CD4-positive, alpha-beta T cell treated with Interleukin-15 for 4 hours (primary cell): ENCODE measurements at places on chromosomes 4 and X.

- no peak for DNase-seq
Measured at GRCh38 chr4:103754844-103755243, 35.1 kb upstream of the TACR3 start.

GRCh38 chrX:17021851-17022604 lies 75.6 kb downstream of the REPS2 start:
- DNase-seq: no peak

DNA sequence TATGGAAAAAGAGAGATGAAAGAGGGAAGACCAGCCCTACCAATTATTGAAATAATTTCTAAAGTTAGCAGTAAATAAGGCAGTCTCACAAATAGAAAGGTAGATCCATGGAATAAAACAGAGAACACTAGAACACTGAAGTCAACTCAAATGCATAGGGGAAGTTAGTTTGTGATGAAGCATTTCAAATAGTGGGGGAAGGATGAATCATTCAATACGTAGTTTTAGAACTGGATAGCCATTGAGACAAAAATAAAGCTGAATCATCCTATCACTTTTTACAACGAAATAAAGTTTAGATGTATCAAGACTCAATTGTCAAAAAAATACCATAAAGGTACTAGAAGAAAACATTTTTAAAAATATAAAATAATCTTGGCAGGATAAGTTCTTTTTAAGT lies 143.2 kb upstream of the DGKK start:
- no peak for DNase-seq

- no peak for DNase-seq
Measured at GRCh38 chr4:40401631-40402030, 66.5 kb downstream of the CHRNA9 start.

DNA sequence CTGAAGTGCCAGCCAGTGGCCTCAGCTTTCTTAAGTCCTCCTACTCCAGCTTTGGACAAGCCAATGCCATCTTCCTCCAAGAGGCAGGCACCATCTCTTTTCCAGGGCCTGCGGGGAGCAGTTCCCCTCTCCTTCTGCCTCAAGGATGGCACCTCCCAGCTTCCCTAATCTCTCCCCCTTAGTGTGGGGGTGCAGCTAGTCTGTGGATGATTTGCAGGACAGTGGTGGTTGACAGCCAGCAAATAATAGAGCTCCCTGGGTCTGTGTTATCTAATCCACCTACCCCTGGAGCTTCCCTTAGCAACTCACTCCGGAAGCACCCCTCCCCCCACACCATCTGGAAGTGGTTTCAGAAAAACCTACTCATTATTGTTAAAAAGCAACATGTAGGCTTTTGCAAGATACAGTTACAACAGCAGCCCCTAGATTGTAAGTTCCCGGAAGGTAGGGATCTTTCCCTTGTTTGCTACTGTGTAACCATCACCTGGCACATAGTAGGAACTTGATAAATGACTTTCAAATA lies 247.1 kb downstream of the BCOR start:
- DNase-seq: peak; percentile 31

DNA sequence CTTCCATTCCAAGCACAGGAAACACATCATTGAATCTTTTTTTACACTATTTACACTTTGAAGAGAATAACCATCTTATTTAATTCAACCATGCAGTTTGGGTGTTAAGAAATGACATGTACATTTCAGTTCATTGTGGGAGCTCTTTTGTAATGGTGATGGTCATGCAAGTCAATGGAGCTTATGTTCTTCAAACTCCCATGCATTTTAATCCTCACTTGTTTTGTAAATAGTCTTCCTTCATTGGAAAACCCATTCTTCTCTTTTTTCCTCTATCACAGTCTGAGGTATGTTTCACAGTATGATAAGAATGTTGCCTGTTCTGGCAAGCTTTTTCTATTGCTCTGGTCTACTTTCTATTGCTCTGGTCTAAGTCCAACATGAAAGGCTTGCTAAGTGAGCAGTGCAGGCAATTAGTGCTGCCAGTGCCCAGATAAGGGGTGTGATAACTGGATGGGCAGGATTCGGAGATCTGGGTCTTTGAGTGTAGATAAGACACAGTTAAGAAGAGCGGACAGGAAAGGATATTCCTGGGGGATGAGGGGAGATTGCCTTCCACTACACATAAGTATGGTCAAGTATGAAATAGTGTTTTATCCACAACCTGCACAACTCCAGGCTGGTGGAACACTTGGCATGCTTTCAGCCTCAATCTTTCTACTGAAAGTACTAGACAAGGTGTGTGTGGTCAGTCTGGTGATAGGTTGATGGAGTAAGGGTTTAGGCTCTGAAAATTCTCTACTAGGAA lies 17.1 kb downstream of the AFP start:
- no peak for DNase-seq

- DNase-seq: no peak
Measured at GRCh38 chr4:53465281-53465680, 87.8 kb downstream of the FIP1L1 start.

DNA sequence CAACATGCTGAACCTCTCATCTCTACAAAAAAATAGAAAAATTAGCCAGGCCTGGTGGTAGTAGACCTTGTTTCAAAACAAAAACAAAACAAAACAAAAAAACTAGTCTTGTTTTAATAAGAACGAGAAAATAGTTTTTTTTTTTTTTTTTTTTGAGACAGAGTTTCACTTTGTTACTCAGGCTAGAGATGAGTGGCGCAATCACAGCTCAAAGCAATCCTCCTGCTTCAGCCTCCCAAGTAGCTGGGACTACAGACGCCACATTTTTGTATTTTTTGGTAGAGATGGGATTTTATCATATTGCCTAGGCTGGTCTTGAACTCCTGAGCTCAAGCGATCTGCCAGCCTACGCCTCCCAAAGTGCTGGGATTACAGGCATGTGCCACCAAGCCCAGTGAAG lies 47.7 kb upstream of the UGDH start:
- no peak for DNase-seq

DNA sequence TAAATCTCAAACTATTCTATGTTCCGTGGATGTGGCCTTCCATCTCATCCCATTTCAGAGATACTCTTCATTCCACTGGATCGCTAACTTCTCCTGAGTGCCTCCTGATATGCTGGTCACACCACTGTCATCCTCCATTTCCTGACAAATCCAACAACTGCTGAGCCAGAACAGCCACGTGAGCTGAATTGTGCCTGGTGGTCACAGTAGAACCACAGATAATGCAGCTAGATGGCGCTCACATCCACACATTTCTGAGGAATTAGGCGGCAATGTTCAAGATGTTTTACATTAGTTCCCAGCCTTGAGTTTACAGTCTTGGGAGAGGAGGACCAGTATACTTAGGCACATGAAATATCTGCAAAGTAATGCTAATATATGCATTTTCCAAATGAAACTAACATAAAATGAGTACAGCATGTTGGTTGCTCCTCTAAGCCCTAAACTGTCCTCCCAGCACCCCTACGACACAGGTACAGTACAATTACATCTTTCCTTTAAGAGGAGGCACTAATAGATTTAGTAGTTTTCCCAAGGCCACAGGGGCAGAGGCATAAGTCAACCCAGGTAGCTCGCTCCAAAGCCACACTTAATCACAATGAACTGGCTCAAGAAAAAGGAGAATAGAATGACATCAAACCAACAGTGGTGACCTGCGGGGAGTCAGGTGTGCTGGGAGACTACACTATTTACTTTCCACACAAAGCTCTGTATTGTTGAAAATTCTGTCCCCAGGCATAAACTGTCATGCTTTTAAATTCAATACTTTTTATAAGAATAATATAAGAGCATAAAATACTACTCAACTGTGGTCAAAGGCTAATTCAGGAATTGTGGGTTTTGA lies 134.2 kb downstream of the CHIC2 start:
- DNase-seq: peak; percentile 49

- no peak for DNase-seq
Measured at GRCh38 chr4:15143551-15143950, 141.3 kb downstream of the CPEB2 start.

DNA sequence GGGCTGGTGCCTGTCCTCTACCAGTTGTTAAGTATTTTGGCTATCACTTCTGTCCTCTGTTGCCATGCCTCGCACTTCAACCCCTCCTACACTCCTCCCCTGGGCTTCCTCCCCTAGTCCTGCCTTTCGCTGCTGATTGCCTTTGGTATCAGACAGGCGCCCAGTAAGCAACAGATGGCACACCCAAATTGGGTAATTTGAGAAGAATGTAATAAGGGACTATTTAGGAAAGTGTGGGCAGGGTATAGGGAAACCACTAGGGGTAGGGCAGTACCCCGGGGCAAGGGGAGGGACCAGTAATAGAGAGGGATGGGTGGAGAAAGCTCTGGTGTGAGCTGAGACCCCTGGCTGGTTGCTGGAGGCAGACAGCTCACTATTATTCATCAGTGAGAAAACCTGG lies 172.7 kb upstream of the USP9X start:
- no peak for DNase-seq

GRCh38 chr4:52713456-52713937 lies 37.7 kb downstream of the ERVMER34-1 start:
- no peak for DNase-seq

- DNase-seq: no peak
Measured at GRCh38 chr4:1460967-1461868, 55.0 kb upstream of the NKX1-1 start.

GRCh38 chrX:78104447-78105176 lies 564 bp downstream of the PGK1 start:
- DNase-seq: peak; percentile 31

- no peak for DNase-seq
Measured at GRCh38 chr4:24328711-24329110, 255.6 kb downstream of the DHX15 start.

DNA sequence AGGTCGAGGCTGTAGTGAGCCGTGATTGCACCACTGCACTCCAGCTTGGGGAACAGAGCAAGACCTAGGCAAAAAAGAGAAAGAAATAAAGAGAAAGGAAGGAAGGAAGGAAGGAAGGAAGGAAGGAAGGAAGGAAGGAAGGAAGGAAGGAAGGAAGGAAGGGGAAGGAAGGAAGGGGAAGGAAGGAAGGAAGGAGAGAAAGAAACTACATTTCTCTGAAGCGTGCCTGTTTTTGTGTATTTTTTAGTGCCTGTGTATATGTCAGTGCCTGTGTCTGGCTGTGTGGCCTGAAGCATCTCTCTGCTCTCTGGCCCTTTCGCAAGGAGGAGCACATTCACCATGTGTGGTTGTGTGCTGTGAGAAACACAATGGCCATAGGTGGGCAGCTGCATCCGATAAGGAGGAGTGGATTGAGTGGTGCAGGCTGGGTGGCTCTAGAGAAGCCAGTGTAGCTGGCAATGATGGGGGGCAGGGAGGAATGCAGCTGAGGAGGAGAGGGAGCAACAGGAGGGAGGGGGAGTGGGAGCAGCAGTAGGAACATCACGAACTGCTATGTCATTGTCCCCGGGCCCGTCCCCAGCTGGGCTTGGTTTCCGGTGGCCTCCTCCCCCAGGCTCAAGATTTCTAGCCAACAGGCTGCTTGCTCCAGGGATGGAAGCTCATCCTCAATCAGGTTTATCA lies 11.4 kb downstream of the SYN1 start:
- no peak for DNase-seq

- DNase-seq: no peak
Measured at GRCh38 chrX:155231163-155231562, 14.9 kb downstream of the VBP1 start.

DNA sequence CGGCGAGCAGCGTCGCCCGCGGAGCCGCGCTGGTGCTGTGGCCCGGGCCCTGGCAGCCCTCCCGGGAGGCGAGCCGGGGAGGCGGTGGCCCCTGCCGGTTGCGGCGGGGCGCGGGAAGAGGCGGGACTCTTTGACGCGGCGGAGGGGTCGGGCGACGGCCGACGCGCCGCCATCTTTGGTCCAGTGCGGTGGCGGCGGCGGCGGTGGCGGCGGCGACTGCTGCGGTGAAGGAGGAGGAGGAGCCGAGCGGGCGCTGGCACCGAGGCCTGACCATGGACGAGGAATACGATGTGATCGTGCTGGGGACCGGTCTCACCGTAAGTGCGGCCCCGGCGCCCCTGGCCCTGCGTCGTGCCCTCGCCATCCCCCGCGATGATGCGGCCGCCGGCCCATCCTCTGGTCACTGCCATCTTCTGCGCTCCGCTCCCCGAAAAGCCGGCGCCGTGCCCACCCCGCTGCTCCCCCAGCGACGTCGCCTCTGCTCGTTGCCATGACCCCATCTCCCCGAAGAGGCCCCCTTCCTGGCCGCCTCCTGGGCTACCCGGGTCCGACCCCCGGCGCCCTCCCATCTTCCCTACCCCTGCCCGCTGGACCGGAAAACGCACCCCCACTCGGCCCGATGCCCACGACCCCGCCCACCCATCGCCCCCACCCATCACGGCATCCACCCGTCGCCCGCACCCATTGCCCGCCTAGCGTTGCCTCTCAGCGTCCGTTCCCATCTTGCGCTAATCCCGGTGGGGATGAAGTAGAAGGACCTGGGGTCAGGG lies at the start of gene GDI1:
GDI1 (plus strand) TSS at position 172 of the 770 bp plus-strand sequence; CDS start at position 273, 101 bp downstream.
- DNase-seq: peak; percentile 55

DNA sequence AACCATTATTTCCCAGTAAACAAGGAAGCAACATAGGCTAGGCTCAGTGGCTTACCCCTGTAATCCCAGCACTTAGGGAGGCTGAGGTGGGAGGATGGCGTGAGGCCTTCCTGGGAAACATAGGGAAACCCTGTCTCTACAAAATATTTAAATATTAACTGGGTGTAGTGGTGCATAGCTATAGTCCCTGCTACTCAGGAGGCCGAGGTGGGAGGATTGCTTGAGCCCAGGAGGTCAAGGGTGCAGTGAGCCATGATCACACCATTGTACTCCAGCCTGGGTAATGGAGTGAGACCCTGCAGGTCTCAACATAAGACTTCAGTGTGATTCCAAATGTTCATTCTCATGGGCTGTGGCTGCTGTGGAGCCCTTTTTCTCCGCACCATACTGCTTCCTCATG lies 34.9 kb downstream of the FHDC1 start:
- DNase-seq: no peak

GRCh38 chr4:114302472-114302871 lies 296.1 kb upstream of the UGT8 start:
- no peak for DNase-seq

DNA sequence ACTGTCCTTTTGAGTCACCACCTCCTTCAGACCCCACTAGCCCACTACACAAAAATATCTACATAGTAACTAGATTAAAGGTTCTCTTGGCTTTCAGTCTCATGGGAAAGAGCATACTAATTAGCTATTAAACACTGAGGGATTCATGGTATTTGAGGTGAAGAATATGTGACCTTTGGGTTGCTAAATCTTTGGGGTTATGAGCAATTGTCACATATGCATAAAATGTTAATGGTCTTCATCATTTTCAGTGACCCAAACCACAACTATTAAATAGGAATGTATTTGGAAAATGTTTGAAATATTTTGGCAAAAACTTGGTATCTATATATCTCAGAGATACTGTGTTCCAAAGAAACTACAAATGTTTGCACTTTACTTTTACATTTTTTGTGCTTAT lies 365.1 kb downstream of the MAGEB5 start:
- DNase-seq: no peak

GRCh38 chrX:106286053-106286650 lies 118.0 kb downstream of the PWWP3B start:
- no peak for DNase-seq
